ENCODE measurements at places on chromosomes 5 and 9. TPM values are rescaled to one million over a fixed set of nuclear protein-coding genes. Genes with fewer than 3 reads are reported as not detected.

LRRC70 gene
- total RNA-seq = 4.2 TPM

ZNF484 gene
- total RNA-seq = 16.4 TPM

TIGD6 gene
- total RNA-seq = 4.5 TPM

MYO10 gene
- 0.20 TPM for total RNA-seq

ZNF608 gene
- 1.3 TPM for total RNA-seq

TNFSF15 gene
- not detected for total RNA-seq

SERF1A gene
- total RNA-seq = 14.9 TPM

SPINK13 gene
- total RNA-seq = not detected

ANKRD33B gene
- 3.3 TPM for total RNA-seq

GRCh38 chr5:159038907-159039306 is 60.8 kb downstream of the EBF1 start:
- no peak for DNase-seq

DNA sequence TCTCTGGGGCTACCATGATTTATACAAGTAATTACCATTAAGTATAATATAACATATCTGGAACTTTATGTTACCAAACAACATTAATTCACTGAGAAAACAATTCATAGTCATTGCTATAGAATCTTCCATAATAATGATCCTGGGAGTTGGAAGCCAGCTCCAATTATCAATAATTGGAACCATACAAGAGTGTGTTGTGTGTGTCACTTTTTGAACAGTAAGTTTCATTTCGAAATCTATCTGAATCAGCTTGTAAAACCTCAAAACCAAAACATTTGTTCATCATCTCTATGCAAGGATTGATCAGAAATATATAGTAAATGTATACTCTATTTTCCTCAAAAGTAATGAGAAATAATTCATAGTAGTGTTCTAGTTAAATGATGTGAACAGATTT is 348.1 kb downstream of the ARL15 start:
- no peak for DNase-seq

GRCh38 chr9:136441681-136442245 is 2.1 kb upstream of the INPP5E start:
- no peak for DNase-seq

- no peak for DNase-seq
These were observed 43.4 kb downstream of the NFIB start for GRCh38 chr9:14270358-14271092.

- DNase-seq = no peak
These were observed 370.2 kb upstream of the C9orf72 start for GRCh38 chr9:27943501-27943900.

DNA sequence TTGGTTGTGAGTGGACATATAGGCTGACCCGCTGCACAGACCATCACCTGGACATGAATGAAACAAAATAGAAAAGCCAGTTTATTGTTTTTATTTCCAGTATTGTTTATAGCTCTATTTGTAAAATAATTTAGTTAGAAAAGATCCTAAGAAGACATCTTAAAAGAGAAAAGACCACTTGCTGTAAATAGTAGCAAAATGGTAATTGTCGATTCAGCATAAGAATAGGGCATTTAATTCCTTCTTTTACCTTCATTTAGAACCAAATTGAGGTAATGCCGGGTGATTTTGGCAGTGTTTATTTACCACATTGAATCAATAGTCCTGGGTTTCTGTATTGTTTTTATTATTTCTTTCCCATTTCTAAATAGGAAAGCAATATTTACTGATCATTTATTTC is 7.4 kb downstream of the TARS1 start:
- no peak for DNase-seq

GRCh38 chr9:68532131-68532530 is 8.6 kb downstream of the TMEM252 start:
- no peak for DNase-seq

GRCh38 chr5:57824623-57825022 is 342.0 kb upstream of the ACTBL2 start:
- no peak for DNase-seq

DNA sequence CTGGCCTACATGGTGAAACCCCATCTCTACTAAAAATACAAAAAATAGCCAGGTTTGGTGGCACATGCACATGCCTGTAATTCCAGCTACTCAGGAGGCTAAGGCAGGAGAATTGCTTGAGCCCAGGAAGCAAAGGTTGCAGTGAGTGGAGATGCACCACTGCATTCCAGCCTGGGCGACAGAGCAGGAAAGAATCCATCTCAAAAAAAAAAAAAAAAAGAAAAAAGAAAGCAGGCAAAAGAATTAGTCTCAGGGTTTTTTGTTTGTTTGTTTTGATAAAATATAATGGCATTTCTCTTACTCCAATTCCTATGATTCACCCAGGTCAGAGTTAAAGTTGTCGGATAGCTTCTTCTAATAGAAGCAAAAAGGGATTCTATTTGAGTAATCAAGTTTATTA is 67.0 kb upstream of the ATG10 start:
- DNase-seq = no peak

DNA sequence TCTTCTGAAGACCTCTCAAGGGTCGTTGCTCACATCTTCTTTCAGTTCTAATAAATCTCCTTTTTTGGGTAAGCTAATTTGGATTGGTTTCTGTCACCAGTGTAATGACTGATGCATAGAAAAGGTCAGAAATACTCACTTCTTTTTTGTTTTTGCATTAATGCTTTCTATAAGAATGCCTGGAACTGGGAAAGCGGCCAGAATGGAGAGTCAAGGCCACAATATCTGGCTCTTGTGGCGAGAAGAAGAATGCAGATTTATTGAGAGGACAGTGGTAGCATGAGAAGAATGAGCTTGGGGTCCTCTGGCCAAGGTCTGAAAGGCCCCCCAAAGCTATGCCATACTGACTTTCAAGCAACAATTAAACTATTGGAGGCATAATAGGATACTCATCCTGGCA is 88.0 kb upstream of the SLC12A2 start:
- no peak for DNase-seq

GRCh38 chr5:93280518-93280917 is 300.5 kb downstream of the NR2F1-AS1 start:
- no peak for DNase-seq

GRCh38 chr9:14415947-14416346 is 102.0 kb upstream of the NFIB start:
- DNase-seq = no peak
